ENCODE measurements at places on chromosomes 1 and 21. TPM values are rescaled to one million over a fixed set of nuclear protein-coding genes. Genes with fewer than 3 reads are reported as not detected.

The RYR2 gene
- not detected for polyA plus RNA-seq

The TADA1 gene
- 14.6 TPM for polyA plus RNA-seq

The OR10Z1 gene
- polyA plus RNA-seq: not detected

The LCE1D gene
- not detected for polyA plus RNA-seq

The CLDN19 gene
- polyA plus RNA-seq: not detected

The TAS1R1 gene
- not detected for polyA plus RNA-seq

The GBP5 gene
- 8.9 TPM for polyA plus RNA-seq

The HOOK1 gene
- 5.7 TPM for polyA plus RNA-seq

The FAM72D gene
- not detected for polyA plus RNA-seq

The LRRC71 gene
- not detected for polyA plus RNA-seq

The LGR6 gene
- polyA plus RNA-seq: not detected

The CR1 gene
- polyA plus RNA-seq: 37.3 TPM

The HTR1D gene
- polyA plus RNA-seq: not detected

The SMCP gene
- not detected for polyA plus RNA-seq

The NES gene
- not detected for polyA plus RNA-seq

The TTC3 gene
- polyA plus RNA-seq: 82.7 TPM

The C8B gene
- polyA plus RNA-seq: not detected

The TDRKH gene
- polyA plus RNA-seq: 9.0 TPM

The OR2T2 gene
- not detected for polyA plus RNA-seq

The TEKT2 gene
- not detected for polyA plus RNA-seq

The INAVA gene
- not detected for polyA plus RNA-seq

The FABP3 gene
- polyA plus RNA-seq: not detected

The LCE1E gene
- polyA plus RNA-seq: not detected

The LRRC39 gene
- polyA plus RNA-seq: not detected

The ST6GALNAC5 gene
- not detected for polyA plus RNA-seq

The VASH2 gene
- not detected for polyA plus RNA-seq

The LHX8 gene
- polyA plus RNA-seq: not detected

The ASPM gene
- 0.04 TPM for polyA plus RNA-seq

The CAPN2 gene
- polyA plus RNA-seq: 140 TPM

The LRRC38 gene
- not detected for polyA plus RNA-seq

The DPYD gene
- 3.8 TPM for polyA plus RNA-seq

The PLA2G2A gene
- polyA plus RNA-seq: not detected

The BARHL2 gene
- not detected for polyA plus RNA-seq

The CMPK1 gene
- polyA plus RNA-seq: 119 TPM

The GJA4 gene
- polyA plus RNA-seq: not detected

The CLDN8 gene
- polyA plus RNA-seq: not detected

The TRIM45 gene
- polyA plus RNA-seq: 0.10 TPM

The FAM177B gene
- 30.0 TPM for polyA plus RNA-seq

The DEPDC1 gene
- 0.29 TPM for polyA plus RNA-seq

The PIGV gene
- polyA plus RNA-seq: 10.6 TPM

The OR2L5 gene
- polyA plus RNA-seq: not detected

The ZFP69B gene
- 0.95 TPM for polyA plus RNA-seq
